ENCODE measurements at places on chromosomes 5 and 9.

DNA sequence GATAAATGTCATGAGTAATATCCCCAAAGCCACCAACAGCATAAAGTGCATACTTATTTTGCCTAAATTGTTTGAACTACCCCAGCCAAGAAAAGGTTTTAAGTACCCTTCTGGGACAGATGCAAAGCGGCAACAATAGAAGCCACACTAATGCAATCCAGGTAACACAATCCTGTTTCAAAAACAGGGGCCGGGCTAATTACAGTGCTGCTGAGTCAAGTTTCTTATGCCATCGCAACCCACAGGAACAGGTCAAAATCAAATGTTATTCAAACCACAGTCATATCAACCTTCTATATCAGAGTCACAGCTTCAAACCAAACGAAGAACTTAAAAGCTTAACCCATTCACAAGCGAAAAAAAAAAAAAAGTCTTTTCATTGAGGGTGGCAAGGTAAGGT, 28.3 kb downstream of the EBF1 start:
- DNase-seq, result no peak

- peak; percentile 55 for DNase-seq
These were observed 576 bp downstream of the CHD1 start for GRCh38 chr5:98927989-98928872.

GRCh38 chr5:123208668-123209501, 119.8 kb downstream of the PRDM6 start:
- DNase-seq, result no peak

DNA sequence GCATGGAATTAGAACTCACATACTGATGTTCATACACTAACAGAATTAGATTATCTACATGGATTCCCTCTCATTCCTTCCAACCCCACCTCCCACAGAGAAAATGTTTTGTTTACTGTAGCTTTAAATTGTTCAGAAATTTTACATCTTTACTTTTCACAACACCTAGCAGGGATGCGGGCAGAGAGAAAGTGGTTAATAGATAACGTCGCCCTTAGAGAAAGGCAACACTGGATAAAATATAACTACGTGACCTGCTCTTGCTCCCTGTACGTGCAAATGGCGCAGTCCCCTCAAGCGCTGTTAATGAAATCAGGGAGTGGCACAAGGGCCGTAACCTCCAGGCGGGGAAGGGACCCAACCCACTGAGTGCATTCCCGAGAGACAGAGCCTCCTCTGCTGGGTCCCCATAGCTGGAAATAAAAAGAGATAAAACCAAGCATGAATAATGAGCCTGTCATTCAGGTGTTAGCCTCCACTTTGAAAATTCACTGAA, 125.3 kb upstream of the DAPK1 start:
- DNase-seq, result no peak

DNA sequence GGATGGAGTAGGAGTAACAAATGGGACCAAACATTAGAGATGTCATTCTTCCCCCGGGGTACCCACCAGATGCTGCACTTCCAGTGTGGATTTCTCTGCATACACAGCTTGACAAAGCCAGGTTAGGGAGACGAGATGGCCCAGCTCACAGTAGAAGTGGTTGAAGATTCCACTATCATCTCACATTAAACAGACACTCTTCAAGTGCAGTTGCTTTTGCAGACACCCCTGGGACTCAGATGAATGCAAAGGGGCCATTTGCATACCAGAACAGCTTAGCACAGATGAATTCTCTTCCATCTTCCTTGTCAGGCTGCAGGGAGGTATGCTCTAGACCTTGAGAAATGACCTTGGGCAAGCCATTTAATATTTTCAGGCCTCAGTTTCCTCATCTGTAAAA, 12.6 kb upstream of the C5orf58 start:
- no peak for DNase-seq

- DNase-seq, result peak; percentile 76
These were observed 151.8 kb upstream of the ADRA1B start for GRCh38 chr5:159764283-159765134.

DNA sequence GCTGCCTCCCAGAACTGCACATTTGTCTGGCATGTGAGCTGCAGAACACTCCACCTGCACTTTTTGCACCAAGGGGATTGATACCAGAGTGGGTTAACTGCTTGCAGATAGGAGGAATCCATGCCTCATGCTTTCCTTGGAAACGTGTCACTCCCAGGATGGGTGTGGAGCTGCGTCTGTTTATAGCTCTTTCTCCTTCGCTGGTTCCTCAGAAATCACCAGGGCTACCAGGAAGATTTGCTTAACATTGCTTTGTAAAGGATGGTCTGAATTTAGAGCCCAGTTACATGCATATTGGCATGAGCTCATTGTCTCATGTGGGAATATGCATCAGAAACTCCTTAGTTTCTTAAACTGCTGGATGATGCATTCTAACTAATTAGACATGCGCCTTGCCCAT, 234.6 kb downstream of the GADD45G start:
- DNase-seq, result no peak

- no peak for DNase-seq
These were observed 45.4 kb downstream of the ZNF618 start for GRCh38 chr9:113921396-113921925.

DNA sequence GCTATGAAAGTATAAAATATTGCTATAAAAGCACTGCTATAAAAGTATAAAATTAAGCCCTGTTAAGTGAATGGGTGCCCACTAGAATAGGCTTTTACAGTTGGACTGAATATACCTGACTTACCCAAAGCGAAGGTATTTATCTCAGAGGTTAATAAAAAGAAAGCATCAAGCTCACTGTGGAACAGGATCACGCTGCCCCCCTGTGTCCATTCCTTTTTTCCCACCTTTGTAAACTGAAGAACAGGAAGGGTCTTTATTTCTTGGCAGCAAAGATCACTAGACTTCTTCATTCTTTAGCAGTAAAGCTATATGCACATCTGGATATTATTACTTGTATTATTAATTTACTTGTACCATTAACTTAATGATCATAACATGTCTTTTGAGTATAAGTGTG, 22.1 kb upstream of the PLPP6 start:
- no peak for DNase-seq

DNA sequence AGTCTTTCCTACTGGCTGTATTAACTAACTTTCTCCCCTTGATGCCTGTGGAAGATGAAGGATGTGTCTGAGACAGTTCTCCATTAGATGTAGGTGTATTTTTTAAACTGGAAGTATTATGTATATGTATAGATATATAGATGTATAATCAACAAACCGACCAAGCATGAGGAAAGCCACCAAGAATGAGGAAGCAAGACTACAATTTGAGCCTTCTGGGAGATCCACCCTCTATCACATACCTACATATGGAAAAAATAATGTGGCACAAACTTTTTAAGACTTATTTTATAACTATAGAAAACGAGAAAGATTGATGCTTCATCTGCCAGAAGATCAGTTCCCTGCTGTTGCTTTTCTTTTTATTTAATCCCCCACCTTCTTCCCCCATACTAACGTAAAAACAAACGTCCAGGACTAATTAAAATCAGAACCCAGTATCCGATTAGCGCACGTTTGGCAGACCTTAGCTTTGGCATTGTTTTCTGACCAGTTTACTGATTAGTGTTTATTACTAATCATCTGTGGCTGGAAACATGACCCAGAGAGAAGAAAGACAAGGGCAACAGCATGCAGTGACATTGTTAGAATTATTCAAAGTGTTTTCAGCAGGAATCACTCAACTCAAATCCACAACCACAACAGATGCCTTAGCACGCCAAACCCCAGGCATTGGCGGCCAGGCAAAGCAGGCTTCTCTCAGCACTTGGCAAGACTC, 490.2 kb downstream of the EBF1 start:
- DNase-seq, result peak; percentile 48

- DNase-seq, result peak; percentile 20
These were observed 1.1 kb downstream of the NFIB start for GRCh38 chr9:14312719-14313377.

DNA sequence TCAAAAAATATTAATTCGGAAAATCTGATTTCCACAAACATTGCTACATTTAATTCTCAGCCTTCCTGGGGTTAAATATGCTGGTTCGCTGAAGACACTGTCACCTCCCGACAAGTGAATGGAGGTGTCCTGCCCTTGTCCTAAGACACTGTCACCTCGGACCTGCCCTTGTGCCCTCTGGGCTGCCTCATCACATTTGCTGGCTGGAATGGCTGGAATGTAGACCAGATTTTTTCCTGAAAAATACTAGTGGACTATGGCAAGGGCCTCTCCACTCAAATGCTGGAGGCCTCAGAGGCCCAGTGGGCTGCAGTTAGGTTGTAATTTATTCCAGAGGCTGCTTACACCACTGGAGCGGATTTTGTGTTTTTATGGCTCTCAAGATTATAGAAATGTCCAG, 28.2 kb downstream of the CACNA1B start:
- no peak for DNase-seq

- no peak for DNase-seq
These were observed 826 bp downstream of the GPRIN1 start for GRCh38 chr5:176608937-176609723.

GRCh38 chr5:132313961-132314432, 19.8 kb downstream of the SLC22A4 start:
- no peak for DNase-seq

GRCh38 chr5:113123618-113124017, 147.0 kb downstream of the DCP2 start:
- peak; percentile 11 for DNase-seq

GRCh38 chr5:157714596-157714864, 16.7 kb upstream of the THG1L start:
- DNase-seq, result no peak

DNA sequence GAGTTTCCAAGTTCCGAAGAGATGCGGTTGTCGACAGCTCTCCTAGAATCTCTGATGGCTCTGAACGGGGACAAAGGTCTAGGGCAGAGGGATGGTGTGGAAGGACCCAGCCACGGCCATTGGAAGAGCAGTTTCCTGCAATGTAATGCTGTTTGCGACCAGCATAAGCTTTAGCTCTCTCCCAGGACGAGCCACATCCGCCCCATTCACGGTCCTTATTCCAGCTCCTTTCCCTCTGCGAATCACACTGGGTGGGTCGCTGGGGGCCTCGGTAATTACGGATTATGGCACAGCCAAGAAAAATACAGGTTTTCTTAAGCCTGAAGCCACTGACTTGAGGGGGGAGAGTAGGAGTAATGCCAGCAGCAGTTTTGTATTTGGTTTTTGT, 22.7 kb downstream of the ANXA2R start:
- DNase-seq, result peak; percentile 54

GRCh38 chr5:1485579-1486118, 38.1 kb downstream of the LPCAT1 start:
- no peak for DNase-seq

DNA sequence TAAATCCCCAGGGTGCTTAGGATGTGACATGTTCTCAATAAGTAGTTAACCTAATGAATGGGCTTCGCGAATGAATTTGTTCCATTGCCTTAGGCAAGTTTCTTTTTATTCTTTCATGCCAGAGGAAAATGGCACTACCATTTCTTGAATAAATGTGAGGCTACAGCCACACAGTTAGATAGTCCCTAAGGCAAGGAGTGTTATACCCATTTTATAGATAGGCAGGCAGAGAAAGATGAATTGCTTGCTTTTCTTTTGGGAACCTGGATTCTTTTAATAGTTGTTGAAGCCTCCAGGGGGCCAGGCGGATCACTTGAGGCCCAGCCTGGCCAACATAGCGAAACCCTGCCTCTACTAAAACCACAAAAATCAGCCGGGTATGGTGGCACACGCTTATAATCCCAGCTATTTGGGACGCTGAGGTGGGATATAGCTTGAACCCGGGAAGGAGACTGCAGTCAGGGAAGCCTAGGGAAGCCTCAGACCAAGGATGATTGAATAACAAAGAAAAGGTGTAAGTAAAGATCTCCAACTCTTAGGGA, 943 bp downstream of the NOP16 start:
- peak; percentile 11 for DNase-seq

GRCh38 chr5:4551034-4551433, 589.1 kb upstream of the ADAMTS16 start:
- DNase-seq, result peak; percentile 70

DNA sequence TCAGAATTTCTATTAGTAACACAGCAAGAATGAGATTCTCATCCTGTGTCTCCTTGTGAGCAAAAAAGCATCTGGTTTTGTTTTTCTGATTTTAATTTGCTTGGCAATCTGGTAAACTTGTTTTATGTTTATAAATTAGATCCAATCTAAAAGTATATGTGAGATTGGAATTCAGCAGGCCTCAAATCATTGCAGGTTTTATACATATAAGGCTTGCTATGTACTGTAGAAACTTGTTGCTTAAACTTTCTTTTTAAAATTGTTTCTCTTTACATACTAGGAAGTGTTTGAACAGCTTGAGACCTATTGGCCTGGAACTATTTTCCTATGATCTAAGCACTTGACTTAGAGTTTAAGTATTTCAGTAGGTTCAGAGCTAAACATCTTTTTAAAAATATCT, 1037.8 kb downstream of the NR2F1-AS1 start:
- DNase-seq, result no peak

DNA sequence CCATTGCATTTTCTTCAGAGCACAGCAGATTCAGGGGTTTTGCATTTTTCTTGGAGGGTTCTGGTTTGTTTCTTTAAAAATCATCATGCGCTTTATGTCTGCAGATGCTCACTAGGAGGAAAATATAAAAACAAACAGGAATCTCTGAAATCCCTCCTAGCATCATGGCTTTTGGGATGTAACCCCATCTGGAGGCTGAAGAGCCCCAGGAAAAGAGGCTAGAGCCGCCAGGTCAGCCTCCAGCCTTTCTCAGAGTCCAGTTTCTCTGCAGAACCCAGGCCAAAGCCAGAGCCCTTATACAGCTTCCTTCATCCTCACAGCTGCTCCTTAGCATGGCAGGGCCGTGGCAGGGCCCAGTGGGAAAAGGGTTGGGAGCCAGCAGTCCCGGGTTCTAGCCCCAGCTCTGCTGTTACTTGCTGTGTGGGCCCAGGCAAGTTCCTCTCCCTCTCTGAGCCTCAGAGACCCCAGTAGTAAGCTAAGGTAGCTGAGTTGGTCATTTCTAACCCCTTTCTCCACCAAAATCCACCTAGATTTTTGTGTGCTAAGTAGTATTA, 62.1 kb downstream of the PAX5 start:
- DNase-seq, result no peak

DNA sequence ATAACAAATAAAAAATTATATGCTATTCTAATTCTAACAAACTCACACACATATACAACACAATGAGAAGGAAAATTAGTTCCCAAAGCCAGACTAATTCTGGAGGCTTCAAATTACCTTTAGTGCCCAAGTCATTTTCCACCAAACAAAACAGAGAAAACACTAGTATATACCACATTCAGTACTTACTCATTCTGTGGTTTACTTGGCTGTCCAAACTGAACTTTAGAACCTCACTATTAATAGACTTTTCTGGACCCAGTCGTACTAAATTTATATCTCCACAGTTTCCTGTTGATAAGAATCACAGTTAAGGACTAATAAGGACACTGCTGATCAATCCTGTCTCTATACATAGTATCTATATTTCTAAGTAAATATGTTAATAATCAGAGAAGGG, 66.4 kb downstream of the SETX start:
- DNase-seq, result peak; percentile 62

DNA sequence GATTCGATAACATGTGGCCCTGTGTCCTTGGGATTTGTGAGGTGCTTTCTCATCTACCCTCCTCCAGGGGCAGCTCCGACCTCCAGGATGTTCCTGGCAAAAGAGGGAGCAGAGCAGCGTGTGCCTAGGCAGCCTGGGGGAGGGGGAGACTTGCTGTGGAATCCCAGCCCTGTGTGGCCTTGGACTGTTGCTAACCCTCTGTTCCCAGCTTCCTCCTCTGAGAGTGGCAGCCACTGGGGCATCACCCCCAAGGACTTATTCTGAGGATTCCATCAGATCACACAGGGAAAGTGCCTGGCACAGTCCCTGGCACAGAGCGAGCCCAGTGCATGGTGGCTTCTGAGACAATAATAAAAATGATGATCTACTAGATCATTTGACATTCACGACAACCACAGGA, 265.1 kb upstream of the MVB12B start:
- DNase-seq, result no peak

Measured in LHCN-M2 (cell line).